Left ventricle myocardium superior (tissue), 1 donor: ENCODE measurements at places on chromosomes 11 and 22. TPM values are rescaled to one million over a fixed set of nuclear protein-coding genes. Genes with fewer than 3 reads are reported as not detected.
A peak's percentile ranks its signal among the peaks of the same experiment; 100 is the strongest.

DNA sequence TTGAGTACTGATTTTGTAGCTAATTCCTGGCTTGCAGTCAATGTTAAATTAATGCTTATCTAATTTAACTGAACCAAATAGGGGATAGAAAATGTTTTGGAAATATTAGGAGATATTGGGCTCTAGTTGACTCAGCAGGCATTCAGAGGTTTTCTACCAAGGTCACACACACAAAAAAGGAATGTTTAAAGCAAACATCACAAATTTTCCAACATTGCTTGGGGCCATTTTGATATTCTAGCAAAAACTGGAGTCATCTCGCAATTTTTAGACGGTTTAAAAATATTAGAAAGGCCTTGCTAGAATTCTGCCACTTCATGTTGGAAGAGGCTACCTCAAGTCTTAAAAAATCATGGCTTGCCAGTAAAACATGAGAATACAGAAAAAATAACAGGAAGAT lies 2082.1 kb upstream of the RAG2 start:
- no peak for DNase-seq

The MAJIN gene
- total RNA-seq: not detected

The KRTAP5-5 gene
- not detected for total RNA-seq

- no peak for DNase-seq
Observed at GRCh38 chr11:128165572-128165971, 421.8 kb downstream of the ETS1 start.

DNA sequence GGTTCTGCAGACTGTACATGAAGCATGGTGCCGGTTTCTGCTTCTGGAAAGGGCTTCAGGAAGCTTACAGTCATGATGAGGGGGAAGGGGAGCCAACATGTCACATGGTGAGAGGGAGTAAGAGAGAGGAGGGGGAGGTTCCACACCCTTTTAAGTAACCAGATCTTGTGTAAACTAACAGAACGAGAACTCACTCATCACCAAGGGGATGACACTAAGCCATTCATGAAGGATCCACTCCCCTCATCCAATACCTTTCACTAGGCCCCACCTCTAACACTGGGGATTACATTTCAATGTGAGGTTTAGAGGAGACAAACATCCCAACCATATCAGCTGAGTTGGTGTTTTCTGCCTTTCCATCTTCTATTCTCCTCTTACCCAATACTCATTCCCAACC lies 83.5 kb downstream of the BDNF start:
- no peak for DNase-seq

DNA sequence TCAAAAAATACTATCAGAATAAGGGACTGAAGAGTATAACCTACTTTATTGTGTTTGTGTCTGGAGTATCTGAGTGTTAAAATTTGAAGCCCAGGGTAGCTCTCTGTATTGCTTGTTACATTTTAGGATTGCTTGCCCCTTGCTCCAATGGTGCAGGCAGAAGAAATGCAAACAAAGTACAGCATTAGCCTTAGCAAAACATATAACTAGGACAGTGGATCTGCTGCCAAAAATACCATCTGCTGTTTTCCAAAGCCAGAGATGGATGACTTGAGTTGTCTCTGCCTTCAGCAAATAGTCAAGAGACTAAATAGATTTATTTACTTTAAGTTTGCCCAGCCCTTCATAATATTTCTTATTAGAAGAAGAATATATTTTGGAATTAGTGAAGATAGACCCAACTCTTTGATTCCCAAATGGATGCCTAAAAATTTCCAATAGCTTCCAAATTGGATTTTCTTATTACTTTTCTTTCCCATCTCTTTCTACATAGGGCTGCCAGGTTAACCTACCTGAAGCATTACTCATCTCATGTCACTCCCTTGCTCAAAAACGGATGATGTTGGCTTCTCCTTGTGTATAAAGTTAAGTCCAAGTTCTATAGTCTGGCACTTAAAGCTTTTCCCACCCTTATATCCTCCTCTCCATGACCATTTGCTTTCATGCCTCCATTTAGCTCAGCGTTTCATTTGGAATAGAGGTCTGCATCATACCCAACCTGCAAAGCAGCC lies 66.3 kb downstream of the LDLRAD3 start:
- no peak for DNase-seq

The TENM4 gene
- 0.40 TPM for total RNA-seq

The TNNT3 gene
- total RNA-seq: 46.1 TPM

The GLB1L3 gene
- total RNA-seq: not detected

DNA sequence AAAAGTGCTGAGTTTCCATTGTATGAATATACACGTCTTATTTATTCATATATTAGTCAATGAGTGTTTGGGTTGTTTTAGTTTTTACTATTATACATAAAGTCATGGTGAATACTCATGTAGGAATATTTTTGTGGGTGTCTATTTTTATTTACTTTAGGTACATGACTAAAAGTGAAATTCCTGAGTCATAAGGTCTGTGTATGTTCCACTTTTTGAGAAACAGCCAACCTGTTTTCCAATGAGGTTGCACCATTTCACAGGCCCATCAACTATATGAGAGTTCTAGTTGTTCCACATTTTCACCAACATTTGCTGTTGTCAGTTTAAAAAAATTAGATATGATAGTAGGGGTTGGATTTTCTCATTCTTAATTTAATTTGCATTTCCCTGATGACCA lies 6.6 kb upstream of the OR6X1 start:
- no peak for DNase-seq

The CRYBB2 gene
- total RNA-seq: not detected

The PHETA2 gene
- total RNA-seq: 2.7 TPM

The OR51B2 gene
- total RNA-seq: not detected

DNA sequence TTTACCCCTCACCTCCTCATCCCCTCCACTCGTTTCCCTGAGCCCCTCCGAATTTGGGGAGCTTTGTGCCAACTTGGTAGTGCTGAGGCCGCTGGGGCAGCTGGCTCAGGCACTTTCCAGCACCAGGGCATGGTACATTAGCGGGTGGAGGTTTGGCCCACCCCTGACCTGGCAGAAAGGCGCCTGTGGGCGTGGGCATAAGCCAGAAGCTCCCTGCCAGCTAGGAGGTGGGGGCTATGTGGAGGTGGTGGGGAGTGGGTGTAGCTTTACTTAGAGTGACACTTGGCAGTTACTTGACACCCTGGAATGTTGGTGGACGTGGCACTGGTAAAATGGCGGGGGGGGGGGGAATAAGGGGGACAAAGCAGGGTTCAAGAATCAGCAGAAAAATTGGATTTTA lies 10.3 kb upstream of the IGF2 start:
- DNase-seq: no peak

DNA sequence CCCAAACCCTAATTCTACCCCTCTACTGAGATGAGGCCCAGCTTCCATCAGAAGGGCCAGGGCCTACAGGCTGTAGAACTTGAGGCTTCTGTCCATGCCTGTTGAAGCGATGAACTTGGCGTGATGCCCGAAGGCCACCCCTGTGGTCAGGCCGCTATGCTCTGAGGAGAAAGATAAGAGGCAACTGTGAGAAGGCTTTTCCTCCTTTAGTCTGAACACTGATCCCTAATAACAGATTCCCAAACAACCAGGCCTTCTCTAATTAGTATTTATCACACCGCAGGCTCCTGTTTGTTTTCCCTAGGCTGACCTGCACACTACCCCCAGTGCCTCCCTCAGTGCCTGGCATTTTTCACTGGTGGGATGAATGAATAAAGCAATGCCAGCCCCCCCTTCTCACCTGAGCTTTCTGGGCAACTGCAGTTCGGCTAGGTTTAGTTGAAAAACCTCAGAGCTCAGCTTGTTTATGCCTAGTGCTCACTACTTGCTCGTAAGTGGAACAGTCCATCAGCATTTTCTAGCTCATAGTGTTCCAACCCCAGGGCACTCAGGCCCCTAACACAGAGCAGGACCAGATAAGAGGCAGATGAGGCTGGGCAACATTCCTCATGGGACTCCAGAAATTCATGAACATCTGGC lies 15.2 kb downstream of the PRPF19 start:
- DNase-seq: peak; percentile 59

DNA sequence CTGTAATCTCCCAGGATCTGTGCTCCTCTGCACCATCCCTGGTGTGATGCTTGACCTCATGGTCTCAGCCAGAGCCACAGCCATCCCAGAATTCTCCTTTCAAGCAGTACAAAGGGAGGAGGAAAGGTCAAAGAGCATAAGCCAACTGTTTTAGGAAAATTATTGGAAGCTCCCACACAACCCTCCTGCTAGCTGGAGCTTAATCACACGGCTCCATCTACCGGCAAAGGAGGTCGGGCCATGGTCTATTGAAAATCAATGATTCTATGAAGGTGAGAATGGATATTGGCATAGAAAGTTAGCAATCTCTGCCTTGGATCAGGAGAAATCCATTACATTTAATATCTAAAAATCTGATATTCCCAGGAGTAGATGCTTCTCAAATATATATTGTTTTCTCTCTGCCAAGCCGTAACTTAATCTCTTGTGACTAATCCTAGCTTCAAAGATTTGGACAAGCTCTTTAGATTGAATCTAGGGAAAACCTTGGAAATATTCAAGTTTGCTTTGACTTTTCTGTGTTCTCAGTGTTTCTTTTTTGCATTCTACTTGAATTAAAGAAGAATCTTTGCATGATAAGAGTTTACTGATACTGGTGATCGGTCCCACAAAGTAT lies 259.6 kb downstream of the NTM start:
- DNase-seq: no peak

DNA sequence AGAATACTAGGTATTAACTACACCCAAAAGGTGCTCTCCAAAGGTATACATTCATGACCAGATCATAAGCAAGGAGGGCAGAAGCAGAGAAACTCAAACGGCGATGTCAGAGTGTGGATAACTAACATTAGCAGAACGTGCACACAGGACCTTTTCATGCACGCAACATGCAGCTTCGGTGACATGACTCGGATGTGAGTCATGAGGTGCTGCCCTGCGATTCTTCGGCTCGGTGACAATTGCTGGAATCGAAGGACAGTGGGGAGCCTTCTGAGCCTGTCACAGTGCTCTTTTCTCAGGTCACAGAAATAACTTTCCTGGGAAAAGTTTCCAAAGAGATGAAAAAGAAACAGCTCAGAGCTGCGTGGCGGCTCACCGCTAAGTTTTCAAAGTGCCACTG lies 418.5 kb upstream of the SYN3 start:
- no peak for DNase-seq

GRCh38 chr11:46229230-46229629 lies 48.2 kb upstream of the CREB3L1 start:
- DNase-seq: no peak

- DNase-seq: no peak
Observed at GRCh38 chr22:20808844-20809243, 34.9 kb downstream of the SERPIND1 start.

- no peak for DNase-seq
Observed at GRCh38 chr11:95245038-95245437, 14.0 kb upstream of the SESN3 start.

The MS4A6A gene
- 49.3 TPM for total RNA-seq

The ISX gene
- not detected for total RNA-seq

DNA sequence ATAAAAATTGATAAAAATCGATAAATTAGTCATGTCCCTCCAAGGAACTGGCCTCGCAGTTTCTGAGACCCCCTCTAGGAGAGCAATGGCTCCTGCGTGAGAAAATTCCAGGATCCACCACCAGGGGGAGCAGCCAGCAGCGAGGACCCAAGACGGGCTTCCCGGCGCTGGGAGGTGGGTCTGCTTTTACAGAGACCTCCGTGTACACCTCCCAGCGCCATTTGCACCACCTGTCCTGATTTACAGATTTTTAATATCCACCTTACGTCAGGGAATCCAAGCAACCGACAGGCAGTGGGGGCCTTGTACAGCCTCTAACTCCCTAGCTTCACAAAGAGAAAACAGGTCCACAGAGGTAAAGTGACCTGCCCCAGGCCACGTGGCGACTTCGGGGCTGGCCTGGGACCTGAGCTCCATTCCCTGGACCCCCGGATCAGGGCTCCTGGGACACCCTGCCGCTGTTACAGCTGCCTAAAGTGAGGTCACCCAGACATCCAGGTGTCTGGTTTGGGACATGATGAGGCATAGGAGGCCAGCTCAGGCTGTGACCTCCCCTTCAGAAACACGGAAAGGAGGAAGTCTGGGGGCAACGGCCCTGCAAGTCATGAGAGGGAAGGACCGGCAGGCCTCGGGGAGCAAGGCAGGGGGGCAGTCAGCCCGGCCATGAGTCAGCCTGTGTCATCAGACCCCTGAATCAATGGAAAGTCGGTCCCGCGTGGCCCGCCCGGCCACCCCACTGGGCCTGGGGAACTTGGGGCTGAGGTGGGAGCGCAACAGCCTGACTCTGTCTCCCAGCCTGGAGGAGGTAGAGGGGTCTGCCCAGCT lies 3.5 kb downstream of the OSM start:
- peak; percentile 82 for DNase-seq

The OR4C11 gene
- total RNA-seq: not detected

DNA sequence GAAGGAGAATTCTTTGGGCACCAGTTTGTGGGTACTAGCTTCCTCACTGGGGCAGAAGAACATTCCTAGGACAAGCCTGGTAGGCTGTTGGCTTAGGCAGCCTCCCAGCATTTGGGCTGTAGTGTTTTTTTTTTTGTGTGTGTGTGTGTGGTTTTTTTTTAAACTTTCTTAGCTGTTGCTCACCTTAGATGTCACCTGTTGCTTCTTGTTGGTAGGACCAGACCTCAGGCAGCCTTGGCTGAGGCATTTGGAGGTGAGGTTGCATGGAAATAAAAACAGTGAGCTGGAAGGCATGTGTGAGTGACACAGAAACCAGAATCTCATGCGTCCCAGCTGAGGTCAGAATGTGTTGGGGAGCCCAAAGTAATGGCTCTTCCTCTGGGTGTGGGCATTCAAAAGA lies 21.3 kb downstream of the AMPD3 start:
- DNase-seq: no peak

GRCh38 chr11:9789910-9790309 lies 126.0 kb downstream of the SWAP70 start:
- no peak for DNase-seq

- DNase-seq: peak; percentile 43
Observed at GRCh38 chr11:45322891-45323600, 36.9 kb upstream of the SYT13 start.

- no peak for DNase-seq
Observed at GRCh38 chr11:61370349-61371005, 8.3 kb downstream of the TMEM138 start.

The KRTAP5-9 gene
- total RNA-seq: not detected

The SLC5A4 gene
- total RNA-seq: not detected

- no peak for DNase-seq
Observed at GRCh38 chr11:113555071-113555619, 79.9 kb upstream of the DRD2 start.

The IL17REL gene
- not detected for total RNA-seq

DNA sequence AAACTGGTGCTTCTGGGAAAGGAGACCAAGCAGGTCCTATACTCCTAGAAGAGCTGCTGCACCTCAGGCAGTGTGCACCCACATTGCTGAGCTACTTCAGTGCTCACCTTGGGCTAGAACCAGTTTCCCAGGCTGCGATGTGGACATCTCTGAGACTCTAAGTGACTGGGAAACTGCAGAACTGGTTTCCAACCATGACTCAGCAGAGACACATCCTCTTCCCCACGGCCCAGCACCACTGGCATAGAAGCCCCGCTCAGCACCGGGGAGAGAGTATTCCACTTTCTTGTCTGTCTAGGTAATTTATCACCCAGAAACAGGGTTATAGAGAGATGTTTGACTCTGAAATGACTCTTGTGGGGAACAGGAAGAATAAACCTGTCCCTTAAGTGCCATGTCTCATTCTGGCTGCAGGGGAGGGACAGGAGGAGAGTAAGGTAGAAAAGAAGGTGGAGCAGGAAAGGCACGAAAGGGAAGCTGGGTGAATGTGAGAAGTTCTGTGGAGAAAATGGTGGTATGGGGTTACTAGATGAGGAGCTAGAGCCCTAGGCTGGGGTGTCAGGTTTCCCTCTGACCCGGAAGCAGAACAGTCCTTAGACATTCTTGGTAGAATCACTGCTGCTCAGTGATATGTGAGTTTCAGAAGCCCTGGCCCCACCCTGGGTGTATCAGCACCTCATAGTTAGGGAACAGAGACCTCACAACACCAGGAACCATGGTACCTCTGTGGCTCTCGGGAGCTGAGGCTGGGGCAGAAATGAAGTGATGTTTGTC lies 340.4 kb upstream of the NCAM1 start:
- no peak for DNase-seq
